ENCODE measurements at places on chromosomes 2 and 18.
A peak's percentile ranks its signal among the peaks of the same experiment; 100 is the strongest.

GRCh38 chr18:65788373-65788772 lies 37.6 kb downstream of the CDH7 start:
- no peak for DNase-seq

- DNase-seq = peak; percentile 57
Observed at GRCh38 chr18:9950289-9951016, 36.6 kb downstream of the VAPA start.

GRCh38 chr18:4847056-4847455 lies 350.0 kb downstream of the AKAIN1 start:
- DNase-seq = no peak

GRCh38 chr2:85066874-85067351 lies 66.3 kb upstream of the TCF7L1 start:
- DNase-seq = peak; percentile 52

GRCh38 chr2:195590861-195591205 lies 66.2 kb upstream of the SLC39A10 start:
- DNase-seq = no peak

GRCh38 chr18:54742659-54743604 lies 85.3 kb upstream of the RAB27B start:
- peak; percentile 27 for DNase-seq

DNA sequence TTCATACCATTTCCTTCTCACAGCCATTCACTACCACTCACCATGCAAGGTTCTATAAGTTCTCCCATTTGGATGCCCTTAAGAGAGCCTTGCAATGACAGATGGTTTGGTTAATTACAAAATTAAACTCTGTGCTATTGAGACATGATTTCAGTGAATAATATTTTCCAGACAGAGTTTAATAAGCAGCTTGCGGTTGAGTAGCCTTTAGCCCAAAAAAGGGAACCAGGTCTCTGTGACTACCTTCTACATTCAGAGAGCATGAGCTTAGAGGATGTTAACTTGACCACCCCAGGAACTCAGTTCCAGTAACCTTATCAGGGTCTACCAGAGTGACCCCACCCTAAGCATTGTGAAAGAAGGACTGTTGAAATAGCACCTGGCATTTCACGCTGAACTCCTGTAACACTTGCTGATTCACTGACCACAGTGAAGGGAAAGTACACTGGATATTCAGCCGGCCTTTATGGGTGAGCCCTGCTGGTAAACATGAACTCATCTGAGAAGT lies 1173.1 kb upstream of the ZEB2 start:
- DNase-seq = no peak

- no peak for DNase-seq
Observed at GRCh38 chr18:62981566-62981965, 266.2 kb downstream of the PHLPP1 start.

DNA sequence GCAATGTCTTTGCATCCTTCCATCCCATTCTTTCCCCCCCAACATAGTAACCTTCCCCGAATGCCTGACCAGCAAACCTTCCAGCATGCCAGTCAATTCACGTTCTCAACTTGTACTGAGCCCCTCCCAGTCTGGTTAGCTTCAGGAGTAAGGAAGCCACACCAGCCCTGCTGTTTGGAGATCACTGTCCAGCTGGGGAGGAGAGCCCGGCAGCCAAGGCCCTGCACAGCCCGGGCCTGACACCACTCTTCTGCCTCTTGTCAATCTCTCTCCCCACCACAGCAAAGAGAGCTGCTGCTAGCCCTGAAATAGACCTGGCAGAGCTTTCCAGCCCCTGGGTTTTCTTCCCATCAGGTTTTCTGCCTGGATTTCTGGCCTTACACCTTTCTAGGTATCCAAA lies 185.8 kb upstream of the ID2 start:
- DNase-seq = no peak

DNA sequence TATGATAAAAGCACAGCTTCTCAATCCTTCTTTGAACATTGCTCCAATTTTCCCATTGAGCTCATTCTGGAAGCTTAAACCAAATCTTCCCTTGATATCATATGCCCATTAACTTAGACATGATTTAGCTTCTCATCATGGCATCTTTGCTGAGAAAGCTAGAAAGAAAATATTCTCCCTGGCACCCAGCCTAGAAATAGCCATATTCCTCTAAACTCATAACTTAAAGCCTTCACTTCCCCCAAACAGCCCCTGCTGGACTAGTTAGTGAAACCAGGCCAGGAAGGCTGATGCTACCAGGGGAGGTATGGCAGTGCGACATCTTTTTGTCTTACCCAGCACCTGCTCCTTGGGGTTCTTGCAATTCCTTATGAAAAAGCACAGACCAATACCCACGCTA lies 4.3 kb downstream of the AAK1 start:
- no peak for DNase-seq

DNA sequence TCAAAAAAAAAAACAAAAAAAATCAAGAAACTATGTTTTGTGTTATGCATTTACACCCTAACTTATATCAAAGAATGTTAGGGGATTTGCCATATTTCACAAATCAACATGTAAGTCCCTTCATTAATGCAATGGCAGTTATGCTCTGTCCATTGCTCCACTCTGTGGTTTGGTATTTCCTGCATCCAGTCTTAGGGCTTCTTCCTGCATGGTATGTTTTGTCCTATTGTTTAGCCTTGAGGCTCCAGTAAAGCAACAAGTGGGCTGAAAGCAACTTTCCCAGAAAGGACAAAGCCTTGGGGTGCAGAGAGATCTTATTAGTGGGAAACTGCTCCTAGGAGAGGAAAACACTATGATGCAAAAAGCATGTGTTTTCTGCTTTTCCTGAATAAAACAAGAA lies 474.1 kb downstream of the IRS1 start:
- DNase-seq = no peak

DNA sequence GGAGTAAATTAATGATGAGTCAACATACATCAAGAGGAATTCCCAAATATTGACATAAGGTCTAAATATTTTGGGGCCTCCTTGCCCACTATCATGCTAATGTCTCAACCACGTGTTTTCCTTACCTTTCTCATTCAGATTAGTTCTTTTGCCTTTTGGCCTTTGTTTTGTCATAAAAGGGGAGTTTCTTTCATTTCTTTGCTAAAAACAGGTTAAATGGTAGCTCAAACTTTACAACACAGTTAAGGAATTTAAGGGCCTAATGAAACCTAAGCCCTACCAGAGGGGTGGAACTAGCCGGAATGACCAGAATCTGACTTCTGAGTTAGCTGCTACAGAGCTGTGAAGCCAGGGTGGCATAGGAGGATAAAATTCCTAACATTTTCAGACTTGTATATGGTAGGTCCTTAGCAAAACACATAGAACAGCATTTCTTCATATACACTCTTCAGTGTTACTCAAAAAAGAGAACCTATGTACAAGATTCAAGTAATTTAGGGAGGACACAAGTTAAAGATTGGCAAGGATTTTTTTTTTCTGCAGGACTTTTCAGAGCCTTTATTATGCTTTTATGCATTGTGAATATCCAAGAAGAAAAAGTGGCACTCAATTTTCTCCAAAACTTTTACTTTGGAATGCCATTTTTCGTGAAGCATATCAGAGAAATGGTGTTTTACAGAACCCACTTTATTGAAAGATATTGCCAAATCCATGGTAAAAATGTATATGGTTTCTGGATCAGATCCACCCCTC lies 633.1 kb downstream of the ARHGAP15 start:
- DNase-seq = no peak

DNA sequence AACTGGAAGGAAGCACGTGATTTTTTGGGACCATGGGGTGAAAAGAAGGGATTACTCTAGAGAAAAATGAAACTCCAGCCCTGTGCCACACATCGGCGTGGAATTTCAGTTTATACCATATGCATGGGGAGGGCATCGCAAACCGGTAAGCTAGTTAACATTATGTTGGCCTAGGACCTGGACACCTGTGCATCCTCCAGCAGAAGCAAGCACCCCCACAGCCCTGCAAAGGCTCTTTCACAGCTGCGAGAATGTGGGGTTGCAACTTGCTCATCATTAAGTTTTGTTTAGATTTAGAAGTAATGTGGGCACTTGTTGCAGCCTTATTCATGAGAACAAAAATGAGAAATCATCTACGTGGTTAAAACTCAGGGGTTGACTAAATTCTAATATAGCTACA lies 299.2 kb downstream of the PIEZO2 start:
- no peak for DNase-seq

GRCh38 chr2:237150831-237151375 lies 65.2 kb downstream of the COPS8 start:
- DNase-seq = no peak

- DNase-seq = no peak
Observed at GRCh38 chr2:218813771-218814460, 17.7 kb downstream of the PRKAG3 start.

DNA sequence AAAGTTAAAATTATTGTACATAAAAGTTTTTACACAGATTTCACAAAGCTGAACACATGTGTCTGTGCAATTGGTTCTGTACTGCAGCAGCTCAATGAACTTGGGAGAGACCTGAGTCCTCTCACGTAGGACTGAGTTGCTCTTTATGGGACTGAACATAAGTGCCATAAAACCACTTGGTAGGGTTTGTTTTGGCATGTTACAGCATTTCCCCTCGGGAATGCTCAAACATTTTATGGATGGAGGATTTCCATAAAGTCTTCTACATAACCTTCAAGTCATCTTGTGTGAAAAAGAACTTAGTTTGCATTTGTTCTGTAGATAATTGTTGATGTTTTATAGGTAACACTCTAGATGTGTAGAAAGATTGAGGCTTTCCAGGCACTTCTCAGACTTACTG lies 15.9 kb downstream of the LYPD6 start:
- no peak for DNase-seq

- peak; percentile 39 for DNase-seq
Observed at GRCh38 chr2:27809761-27810241, 38.3 kb downstream of the MRPL33 start.

GRCh38 chr2:12261986-12262680 lies 454.6 kb upstream of the TRIB2 start:
- no peak for DNase-seq

DNA sequence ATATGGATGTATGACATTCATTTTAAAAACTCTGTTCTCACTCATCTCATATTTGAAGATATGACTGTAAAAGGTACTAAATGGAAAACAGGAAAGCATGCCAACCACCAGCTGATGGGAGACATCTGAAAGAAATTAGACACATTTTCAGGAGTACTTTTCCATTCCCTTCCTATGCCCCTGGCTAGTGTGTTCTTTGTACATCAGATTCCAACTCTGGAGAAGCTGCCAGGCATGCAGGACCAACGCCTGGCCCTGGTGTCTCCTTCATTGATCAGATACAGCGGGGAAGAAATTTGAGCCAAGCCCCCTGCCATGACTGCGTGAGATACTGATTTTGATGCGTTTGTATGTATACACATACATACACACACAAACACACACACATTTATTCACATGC lies 599.0 kb upstream of the SYT4 start:
- DNase-seq = no peak

- DNase-seq = no peak
Observed at GRCh38 chr18:50154420-50154819, 40.5 kb downstream of the MYO5B start.

GRCh38 chr18:75172299-75173124 lies 36.4 kb downstream of the PTGR3 start:
- DNase-seq = no peak

DNA sequence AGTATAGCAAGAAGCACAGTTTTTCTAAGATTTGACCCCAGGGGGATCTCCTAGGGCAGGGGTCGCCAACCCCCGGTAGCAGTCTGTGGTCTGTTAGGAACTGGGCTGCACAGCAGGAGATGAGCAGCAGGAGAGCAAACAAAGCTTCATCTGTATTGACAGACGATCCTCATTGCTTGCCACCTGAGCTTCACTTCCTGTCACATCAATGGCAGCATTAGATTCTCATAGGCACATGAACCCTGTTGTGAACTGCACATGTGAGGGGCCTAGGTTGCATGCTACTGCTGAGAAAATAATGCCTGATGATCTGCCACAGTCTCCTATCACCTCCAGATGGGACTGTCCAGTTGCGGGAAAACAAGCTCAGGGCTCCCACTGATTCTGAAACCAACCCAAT lies 136.2 kb downstream of the RGPD3 start:
- DNase-seq = no peak

DNA sequence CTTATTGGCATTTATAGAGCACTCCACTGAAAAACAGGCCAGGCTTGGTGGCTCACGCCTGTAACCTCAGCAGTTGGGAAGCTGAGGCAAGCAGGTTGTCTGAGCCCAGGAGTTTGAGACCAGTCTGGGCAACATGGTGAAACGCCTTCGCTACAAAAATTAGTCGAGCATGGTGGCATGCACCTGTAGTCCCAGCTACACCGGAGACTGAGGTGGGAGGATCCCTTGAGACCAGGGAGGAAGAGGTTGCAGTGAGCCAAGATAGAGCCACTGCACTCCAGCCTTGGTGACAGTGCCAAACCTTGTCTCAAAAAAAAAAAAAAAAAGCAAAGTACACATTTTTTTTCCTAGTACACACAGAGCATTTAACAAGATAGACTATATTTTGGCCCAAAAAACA lies 96.1 kb downstream of the TGIF1 start:
- DNase-seq = no peak

- DNase-seq = no peak
Observed at GRCh38 chr18:24877546-24877945, 417.1 kb downstream of the HRH4 start.

DNA sequence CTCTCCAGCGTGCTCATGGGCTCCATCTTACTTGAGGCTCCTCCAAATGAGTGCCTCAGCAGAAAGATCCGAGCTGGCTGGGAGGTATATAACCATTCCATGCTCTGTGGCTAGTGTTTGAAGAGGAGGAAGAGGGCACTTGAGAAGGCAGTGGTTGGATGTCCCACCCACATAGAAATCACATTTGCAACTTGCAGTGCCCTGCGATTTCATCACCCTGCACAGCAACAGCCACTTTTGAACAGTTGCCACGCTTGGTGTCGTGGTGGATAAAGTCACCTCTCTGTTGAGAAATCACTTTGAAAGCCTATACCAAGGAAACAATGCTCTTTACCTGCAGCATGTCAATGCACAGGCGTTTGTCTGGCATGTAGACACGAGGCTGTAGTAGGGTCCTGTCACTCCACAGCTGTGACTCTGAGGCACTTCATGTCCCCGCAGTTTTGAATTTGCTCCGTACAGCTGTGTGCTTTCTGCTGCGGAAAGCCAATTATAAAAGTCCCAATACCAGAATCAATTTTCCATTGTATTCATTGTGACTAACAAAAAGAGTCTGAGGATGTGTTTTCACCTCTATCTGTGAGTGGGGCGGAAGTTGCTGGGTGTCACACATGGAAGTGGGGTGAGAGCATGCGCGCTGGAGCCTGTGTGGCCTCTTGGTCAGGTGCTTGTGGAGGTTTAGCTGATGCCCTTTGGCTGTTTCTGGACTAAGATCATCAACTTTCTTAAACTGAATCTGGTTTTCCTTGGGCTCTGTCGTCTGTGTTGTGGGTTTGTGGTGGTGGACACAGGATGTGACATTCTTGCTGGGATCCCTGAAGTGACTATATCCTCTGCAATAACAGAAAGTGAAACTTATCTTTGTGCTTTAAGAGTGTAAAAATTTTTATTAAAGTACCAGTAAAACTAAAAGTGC lies 2.8 kb downstream of the CNDP2 start:
- DNase-seq = no peak

GRCh38 chr2:136057802-136058140 lies 60.2 kb downstream of the CXCR4 start:
- DNase-seq = no peak

- no peak for DNase-seq
Observed at GRCh38 chr2:109324861-109325260, 195.9 kb downstream of the SH3RF3 start.

GRCh38 chr18:46067438-46068007 lies 4.5 kb downstream of the PSTPIP2 start:
- no peak for DNase-seq
